ENCODE measurements at places on chromosomes 2 and 18. TPM values are rescaled to one million over a fixed set of nuclear protein-coding genes. Genes with fewer than 3 reads are reported as not detected.

DYNC1I2 gene
- total RNA-seq, result 52.5 TPM

- no peaks in the 10 kb centered on the region for H3K27me3 ChIP-seq
- no peak for DNase-seq
- no peak overlapping the region for H3K27ac ChIP-seq
- no peaks in the 10 kb centered on the region for H3K4me1 ChIP-seq
- H3K4me3 ChIP-seq, result no peak overlapping the region
Measured at GRCh38 chr18:9947248-9947647, 33.4 kb downstream of the VAPA start.

DNA sequence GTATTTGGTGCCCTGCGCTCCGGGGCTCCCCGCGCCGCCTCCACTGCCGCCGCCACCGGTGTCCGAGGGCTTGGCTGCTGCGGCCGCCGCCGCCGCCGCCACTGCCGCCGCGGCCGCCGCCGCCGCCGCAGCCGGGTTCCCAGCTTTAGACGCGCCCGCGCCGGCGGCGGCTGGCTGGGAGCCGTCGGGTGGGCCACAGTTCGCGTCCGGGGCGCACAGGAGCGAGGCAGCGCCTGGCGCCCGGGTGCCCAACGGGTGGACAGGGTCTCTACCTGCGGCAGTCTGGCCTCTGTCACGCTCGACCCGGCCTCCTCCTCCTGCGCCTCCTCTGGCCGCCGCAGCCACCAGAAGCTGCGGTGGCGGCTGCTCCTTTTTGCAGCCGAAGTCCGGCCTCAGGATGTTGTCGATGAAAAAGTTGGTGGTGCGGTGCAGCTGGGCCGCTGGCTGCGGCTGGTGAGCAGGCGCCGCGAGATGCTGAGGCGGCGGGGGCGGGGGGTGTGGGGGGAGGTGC lies 951 bp downstream of the EN1 start:
- H3K27ac ChIP-seq, result no peak overlapping the region
- peaks cover 80% of the 10 kb centered on the region for H3K27me3 ChIP-seq
- DNase-seq, result no peak
- peaks cover 15% of the 10 kb centered on the region for H3K36me3 ChIP-seq
- H3K4me3 ChIP-seq, result no peak overlapping the region

LRRTM4 gene
- total RNA-seq, result not detected

GRCh38 chr2:144431392-144431783 lies 88.5 kb downstream of the ZEB2 start:
- H3K27ac ChIP-seq, result no peak overlapping the region
- no peak for DNase-seq
- H3K36me3 ChIP-seq, result no peaks in the 10 kb centered on the region
- no peaks in the 10 kb centered on the region for H3K27me3 ChIP-seq
- no peaks in the 10 kb centered on the region for H3K4me1 ChIP-seq

RBM44 gene
- 1.3 TPM for total RNA-seq

Measured in activated CD4-positive, alpha-beta T cell treated with anti-CD3 and anti-CD28 coated beads, Interleukin-2, amount 10 ng/mL, durations not matched to agents 7 days and 5 days (primary cell).